Muscle of leg (tissue), 16 donors: ENCODE measurements at places on chromosomes 13 and 19. TPM values are rescaled to one million over a fixed set of nuclear protein-coding genes. Genes with fewer than 3 reads are reported as not detected.
A peak's percentile ranks its signal among the peaks of the same experiment; 100 is the strongest.

DNA sequence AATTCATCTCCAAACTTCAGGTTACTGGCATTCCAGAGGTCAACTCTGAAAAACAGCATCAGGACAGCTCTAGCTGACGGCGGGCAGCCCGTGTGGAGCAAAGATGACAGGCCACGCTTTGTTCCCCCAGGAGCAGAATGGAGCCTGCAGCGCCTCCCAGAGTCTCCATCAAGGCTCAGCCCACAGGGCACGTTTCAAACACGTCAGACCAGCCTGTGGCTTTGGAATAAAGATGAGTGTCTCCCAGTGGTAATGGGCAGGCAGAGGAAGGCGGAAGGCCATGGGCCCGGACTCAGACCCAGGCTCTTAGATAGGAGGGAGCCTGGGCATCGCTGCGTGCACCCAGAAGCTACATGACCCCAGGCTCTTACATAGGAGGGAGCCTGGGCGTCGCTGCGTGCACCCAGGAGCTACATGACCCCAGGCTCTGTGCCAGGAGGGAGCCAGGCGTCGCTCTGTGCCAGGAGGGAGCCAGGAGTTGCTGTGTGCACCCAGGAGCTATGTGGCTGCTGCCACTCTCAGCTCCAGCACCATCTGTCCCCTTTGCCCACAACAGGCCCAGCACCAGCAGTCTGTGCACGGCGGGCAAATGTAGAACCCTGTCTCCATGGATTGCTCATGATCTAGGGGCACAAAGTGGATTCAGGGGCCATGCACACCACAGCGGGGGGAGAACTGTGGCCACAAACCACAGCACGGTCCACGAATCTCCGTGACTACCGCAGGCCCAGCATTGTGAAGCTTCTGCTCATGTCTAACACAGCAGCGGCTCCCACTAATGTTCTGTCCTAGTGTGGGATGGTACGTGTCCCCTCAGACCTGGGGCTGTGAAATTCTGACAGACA, 47.8 kb upstream of the C13orf46 start:
- no peak for DNase-seq

GRCh38 chr19:35206379-35206778, 22.2 kb downstream of the FAM187B start:
- DNase-seq = no peak

- no peak for DNase-seq
Observed at GRCh38 chr13:50451609-50452008, 391.9 kb downstream of the DLEU7 start.

DNA sequence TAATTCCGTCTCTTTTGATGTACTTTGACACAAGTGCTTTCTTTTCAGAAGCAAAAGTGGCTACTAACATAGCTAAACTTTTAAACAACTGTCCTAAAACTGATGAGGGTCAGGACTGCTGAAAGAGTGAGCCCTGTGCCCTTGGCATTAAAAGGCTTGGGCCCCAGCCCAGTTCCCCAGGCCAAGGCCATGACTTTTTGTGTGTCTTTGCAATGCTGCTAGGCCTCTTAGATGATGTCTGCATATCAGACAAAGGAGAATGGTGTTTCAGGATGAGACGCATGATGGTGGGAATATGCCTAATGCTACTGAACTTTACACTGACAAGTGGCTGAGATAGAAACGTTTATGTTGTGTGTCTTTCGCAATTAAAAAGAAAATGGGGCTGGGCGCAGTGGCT, 38.0 kb downstream of the SLC7A9 start:
- no peak for DNase-seq

GRCh38 chr19:54461613-54462012, 2.0 kb downstream of the LENG9 start:
- peak; percentile 91 for DNase-seq

- DNase-seq = no peak
Observed at GRCh38 chr19:47509973-47510372, 4.9 kb downstream of the NAPA start.

DNA sequence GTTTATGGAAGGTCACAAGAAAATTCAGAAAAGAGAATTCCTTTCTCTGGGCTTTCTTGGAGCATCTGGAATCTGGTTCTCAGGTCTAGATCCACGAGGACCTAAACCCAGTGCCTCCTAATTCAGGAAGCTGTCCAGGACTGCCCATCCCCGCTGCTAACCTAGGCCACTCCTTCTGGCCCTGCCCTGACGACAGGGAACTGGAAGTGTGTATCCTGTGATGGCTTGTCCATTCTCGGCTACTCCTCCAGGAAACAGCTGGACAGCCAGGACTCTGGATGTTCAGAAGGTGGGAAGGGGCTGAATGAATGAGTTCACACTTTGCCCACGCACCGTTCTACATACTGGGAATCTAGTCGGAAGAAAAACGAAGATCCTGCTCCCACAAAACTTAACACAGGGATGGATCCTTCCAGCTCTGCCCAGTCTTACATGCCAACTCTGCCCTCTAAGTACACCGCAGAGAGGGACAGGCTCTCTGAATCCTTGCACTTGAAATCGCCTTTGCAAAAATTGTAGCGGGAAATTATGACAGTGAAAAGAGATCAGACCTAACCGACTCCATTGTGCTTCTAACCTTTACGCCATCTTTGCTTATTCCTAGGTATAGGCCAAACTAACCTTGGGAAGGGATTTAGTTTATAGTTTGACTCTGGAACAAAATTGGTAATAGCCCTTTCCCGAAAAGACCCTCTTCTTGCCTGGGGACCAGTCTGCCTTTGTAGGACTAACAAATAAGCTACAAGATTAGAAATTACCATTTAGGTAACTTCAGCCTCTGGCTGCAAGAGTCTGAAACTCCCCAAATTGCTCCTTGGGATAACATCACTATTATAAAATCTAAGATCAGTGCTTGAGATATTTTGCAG, 1.8 kb downstream of the LSM4 start:
- DNase-seq = no peak

DNA sequence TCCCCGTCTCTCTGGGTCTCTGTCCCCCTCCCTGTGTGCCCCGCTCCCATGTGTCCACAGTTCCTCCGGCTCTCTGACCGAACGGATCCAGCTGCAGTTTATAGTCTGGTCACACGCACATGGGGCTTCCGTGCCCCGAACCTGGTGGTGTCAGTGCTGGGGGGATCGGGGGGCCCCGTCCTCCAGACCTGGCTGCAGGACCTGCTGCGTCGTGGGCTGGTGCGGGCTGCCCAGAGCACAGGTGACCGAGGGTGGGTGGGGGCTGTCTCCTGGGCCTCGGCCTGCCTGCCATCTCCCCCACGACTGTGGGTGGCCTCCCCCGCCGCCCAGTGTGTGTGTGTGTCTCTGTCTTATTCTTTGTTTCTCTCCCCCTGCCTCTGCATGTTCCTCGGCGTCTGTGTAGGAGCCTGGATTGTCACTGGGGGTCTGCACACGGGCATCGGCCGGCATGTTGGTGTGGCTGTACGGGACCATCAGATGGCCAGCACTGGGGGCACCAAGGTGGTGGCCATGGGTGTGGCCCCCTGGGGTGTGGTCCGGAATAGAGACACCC, 10.3 kb downstream of the TRPM4 start:
- DNase-seq = no peak

- DNase-seq = no peak
Observed at GRCh38 chr19:49342291-49342721, 7.1 kb downstream of the CD37 start.

DNA sequence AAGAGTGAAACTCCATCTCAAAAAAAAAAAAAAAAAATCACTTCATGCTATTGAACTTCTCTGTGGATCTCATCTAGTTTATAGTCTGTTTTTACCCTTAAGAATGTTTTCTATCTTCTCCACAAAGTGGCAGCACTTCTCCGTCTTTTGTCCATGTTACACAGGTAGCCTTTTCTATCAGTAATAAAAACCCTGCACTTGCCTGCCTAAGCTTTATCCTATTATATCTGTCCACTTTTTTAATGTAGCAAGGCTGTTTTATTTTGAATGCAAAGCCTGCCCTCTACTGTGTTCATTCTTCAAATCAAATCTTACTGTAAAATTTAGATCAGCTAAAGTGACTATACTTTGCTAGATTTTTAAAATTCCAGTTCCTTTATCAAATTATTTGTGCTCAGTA, 124.0 kb downstream of the STOML3 start:
- DNase-seq = peak; percentile 15

GRCh38 chr13:41286370-41286769, 23.0 kb upstream of the MTRF1 start:
- DNase-seq = no peak

- DNase-seq = peak; percentile 43
Observed at GRCh38 chr19:53659292-53659691, 27.5 kb downstream of the DPRX start.

- DNase-seq = peak; percentile 86
Observed at GRCh38 chr19:48963371-48964204, 1.5 kb upstream of the FTL start.

DNA sequence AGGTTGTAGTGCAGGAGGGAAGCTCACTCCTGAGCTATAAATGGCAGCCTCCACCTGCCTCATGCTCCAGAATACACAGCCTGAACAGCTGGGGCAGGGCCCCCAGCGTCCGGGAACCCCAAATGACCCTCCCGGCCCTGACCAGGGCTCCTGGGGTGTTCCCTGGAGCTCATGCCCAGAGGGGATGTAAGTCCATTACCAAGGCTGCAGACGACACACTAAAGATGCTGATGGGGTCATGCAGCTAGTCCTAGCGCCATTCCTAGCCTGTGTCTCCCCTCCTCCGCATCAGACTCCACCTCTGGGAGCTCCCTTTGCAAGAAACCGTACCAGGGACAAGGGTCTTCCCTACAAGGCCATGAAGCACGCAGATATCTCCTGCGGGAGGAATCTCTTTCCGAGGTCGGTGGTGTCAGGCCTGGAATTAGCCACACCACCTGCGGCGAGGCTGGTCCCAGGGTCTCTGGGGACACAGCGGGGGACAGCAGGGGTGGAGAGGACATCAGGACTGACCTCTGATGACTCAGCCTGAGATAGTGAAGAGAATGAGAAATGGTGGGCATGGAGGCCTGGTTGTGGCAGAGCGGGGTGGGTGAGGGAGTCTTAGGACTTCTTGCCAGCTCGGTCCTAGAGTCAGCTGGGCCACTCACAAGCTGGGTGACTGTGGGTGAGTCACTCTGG, 11.9 kb upstream of the TPM4 start:
- DNase-seq = no peak

- no peak for DNase-seq
Observed at GRCh38 chr19:28074773-28075172, 1138.2 kb downstream of the UQCRFS1 start.

Gene IGFL1
- not detected for total RNA-seq

Gene PSG6
- total RNA-seq = 0.53 TPM

Gene SLITRK6
- total RNA-seq = 6.7 TPM

Gene RUBCNL
- 2.8 TPM for total RNA-seq

Gene MUC16
- total RNA-seq = not detected

Gene ZNF491
- total RNA-seq = 4.8 TPM

Gene MBD3L2B
- not detected for total RNA-seq

Gene PGLYRP2
- total RNA-seq = not detected

Gene OVOL3
- total RNA-seq = not detected
